Fibroblast of skin of left quadriceps (primary cell): ENCODE measurements at places on chromosomes 6 and 20.

GRCh38 chr6:165231581-165232561 is 77.5 kb downstream of the C6orf118 start:
- no peak for DNase-seq

GRCh38 chr20:58867211-58867610 is 14.7 kb downstream of the GNAS start:
- DNase-seq = no peak

DNA sequence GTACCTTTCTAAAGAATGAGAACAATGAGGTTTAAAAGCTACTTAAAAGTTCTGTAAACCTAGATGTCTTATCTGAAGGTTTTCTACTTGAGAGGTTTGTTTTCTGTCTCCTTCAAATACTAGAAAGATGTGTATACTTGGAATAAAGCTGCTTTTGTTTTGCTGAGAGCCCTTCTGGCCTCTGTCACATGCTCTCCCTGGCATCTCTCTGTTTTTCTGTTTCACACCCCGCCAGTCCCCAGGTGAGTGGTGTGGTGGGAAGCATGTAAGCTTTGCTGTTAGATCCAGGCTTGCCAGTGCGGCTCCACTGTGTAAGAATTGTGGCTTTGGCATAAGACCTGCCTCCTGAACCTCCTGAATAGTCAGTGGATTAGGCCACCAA is 56.8 kb downstream of the SNX9 start:
- no peak for DNase-seq

GRCh38 chr6:88547768-88548167 is 381.6 kb upstream of the CNR1 start:
- no peak for DNase-seq

DNA sequence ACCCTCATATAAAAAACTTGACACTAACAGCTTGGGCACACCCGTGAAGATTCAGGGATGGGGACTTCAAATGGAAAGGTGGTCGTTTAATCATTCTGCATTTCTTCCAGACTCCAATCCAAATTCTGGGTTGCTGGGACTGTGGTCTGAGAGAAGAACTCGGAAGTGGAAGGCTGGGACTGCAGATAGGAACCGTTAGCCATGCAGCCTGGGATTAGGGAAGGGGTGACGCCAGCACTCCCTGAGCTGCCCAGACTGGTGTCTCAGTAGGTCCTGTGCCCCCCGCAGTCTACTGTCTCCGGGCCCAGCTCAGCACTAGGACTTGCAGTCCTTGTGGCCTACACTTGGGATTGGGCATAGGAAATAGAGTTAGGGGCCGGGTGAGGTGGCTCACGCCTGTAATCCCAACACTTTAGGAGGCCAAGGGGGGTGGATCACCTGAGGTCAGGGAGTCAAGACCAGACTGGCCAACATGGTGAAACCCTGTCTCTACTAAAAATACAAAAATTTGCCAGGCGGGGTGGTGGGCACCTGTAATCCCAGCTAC is 511 bp upstream of the CLIC1 start:
- no peak for DNase-seq

- no peak for DNase-seq
These were observed 25.4 kb upstream of the EPB41L1 start for GRCh38 chr20:36129160-36129543.

DNA sequence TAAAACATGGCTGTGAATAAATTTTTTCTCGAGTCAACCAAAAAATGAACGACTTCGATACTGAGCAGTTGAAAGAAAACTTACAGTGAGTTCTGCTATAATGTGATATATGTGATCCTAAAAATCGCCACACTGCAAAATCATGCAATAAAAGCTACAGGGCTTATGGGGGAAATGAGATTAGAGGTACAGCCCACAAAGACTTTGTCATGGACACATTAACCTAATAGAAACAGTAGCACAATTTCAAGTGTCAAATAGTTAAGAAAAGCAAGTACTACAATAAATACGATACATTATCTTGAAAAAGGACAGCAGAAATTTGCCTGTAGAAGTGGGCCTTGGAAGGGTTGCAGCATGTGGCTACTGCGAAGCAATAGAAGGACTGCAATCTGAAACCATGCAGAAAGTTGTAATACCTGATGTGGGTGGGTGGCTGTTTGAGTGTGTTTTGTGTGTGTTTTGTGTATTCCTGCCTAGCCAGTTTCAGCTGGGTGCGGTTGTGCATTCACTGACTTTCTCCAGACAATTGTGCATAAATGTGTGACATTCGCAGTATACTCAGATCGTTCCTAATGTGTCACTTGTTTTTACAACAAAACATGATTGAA is 79.1 kb downstream of the RPP40 start:
- no peak for DNase-seq

GRCh38 chr20:1267161-1267560 is 1.1 kb downstream of the SNPH start:
- DNase-seq = no peak

- DNase-seq = no peak
These were observed 36.2 kb downstream of the RSPO4 start for GRCh38 chr20:965956-966355.

DNA sequence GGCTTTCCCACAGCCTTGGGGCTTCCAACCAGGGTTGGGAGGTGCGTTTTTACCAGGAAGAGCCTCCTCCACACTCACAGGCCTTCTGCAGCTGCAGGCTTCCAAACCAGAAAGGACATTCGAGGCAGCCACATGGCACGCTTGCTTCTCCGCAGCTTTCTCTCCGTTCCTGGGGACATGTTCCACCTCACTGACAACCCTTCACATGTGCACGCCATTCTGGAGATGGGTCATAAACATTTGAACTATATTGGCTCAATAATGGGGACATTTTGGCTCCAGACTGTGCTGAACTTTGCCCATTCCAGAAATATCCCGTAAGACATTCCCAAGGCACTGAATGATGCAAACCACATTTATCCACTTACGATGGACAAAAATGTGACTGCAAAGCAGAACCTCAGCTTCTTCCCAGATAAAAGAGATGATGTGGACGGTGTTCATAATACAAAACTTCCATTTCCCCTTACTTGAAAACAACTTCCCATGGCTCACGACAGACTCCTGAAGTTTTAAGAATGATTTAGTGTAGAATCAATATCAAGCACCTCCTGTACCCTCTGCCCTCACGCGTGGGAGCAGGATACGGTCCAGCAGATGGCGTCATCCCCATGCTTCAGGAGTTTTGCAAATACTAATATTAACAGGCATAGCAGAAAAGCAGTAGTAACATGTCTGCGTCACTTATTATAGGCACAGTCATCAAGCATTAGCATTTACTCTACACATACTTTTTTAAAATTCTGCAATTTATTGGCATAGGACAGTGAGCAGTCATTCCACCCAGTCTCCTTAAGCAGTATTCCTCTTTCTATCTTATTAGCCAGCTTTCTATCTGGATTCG is 25.4 kb upstream of the FOXF2 start:
- DNase-seq = peak; percentile 15

DNA sequence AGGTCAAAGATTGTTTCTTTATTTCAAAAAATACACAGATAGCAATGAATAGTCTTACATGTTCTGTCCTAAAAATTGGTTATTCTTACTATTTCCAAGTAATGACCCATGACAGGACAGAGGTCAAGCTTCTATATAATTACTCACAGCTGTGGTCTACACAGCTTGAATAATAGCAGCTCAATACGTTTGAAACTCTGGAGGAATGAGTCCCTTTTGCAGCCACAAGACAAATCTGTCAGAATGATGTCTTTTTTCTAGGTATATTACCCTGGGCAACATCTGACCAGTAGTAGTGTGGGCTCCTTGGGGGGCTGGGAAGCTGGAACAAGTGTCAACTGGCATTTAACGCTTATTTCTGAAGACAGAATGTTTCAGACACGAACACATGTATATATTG is 84.9 kb upstream of the HTR1B start:
- no peak for DNase-seq

- DNase-seq = no peak
These were observed 27.6 kb upstream of the RBL1 start for GRCh38 chr20:37123441-37123840.

GRCh38 chr20:24469894-24470745 is 691 bp downstream of the SYNDIG1 start:
- DNase-seq = no peak

GRCh38 chr20:44288252-44288651 is 22.8 kb downstream of the FITM2 start:
- no peak for DNase-seq

GRCh38 chr6:133689863-133690262 is 199.1 kb upstream of the TCF21 start:
- DNase-seq = no peak

- DNase-seq = peak; percentile 42
These were observed 30.2 kb upstream of the SGK1 start for GRCh38 chr6:134347885-134348805.

GRCh38 chr6:13712599-13712898 is 914 bp upstream of the RANBP9 start:
- DNase-seq = no peak

DNA sequence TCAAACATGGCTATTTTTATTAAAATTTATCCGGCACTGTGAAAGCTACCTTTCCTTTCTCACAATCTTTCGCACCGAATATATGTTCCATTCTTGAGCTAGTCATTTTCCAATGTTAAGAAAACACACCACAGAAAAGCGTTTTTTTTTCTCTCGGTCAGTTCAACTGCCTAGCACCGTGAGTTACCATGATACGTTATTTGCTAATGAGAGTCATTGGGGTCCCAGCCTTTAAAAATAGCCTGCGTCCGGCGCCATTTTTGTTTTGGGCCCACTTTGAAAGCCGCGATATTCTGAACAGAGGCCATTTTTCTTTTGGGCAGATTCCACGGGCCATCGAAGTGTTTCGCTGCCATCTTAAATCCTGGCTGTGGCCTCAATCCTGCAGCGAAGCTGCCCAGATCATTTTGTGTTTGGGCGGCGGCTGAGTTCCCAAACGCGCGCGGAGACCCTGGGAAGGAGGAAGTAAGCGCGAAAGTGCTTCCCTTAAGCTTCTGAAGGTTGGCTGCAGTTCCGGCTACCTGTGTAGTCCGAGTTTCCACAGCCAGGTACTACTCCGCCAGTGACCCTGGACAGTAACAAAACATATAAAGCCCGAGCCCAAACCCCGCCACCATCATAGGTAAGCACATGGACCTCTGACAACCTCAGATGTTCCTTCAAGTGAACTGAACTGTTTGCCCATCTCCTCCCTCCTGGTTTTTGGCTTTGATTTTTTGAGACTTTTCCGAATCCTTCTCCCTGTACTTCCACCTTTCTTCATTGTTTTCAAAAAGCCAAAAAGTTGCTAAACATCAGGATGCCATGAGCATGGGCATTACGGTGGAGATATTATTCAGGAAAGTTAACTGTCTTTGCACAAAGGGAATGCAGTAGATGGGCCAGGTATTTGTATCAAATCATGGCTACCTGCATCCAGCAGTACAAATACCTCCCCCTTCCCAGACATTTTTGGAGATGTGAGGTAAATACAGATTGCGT is at the start of gene SLX4IP:
TSS of gene SLX4IP (plus strand) at position 474 of the 981 bp plus-strand sequence. CDS start 22,900 bp downstream, outside the sequence.
- peak; percentile 95 for DNase-seq

- no peak for DNase-seq
These were observed 74.7 kb downstream of the STXBP5 start for GRCh38 chr6:147278891-147279290.

- DNase-seq = no peak
These were observed 106.5 kb downstream of the ARID1B start for GRCh38 chr6:156883497-156884252.

- DNase-seq = no peak
These were observed 77.9 kb upstream of the TULP1 start for GRCh38 chr6:35590622-35591066.

GRCh38 chr6:154617175-154617574 is 106.7 kb upstream of the CNKSR3 start:
- DNase-seq = peak; percentile 5

- DNase-seq = no peak
These were observed 36.3 kb downstream of the COX4I2 start for GRCh38 chr20:31673943-31674463.

DNA sequence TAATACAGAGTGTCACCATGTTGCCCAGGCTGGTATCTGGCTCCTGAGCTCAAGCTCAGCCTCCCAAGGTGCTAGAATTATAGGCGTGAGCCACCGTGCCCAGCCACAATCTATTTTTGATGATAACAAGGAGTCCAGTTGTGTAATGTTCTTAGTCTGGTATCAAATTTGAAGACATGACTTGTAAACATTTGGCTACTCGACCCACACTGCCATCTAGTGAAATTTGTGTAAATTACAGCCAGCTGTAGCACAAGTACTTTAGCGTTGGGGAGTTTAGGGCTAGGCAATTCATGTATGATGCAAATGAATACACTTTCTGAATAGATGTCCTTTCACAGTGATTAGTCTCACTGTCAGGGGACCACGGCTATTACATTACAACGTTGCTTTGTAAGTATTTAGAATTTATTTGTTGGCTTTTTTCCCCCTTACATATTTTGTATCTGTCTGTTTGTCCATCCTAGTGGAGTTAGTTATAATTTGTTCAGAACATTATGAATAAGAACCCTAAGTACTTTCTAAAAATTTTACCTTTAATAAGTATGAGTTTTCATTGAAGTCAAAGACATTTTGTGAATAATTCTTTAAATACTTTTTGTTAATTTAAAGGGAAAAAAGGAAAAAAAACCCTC is 139.7 kb downstream of the PRDM13 start:
- DNase-seq = peak; percentile 46

- no peak for DNase-seq
These were observed 235.8 kb downstream of the PHACTR1 start for GRCh38 chr6:12952318-12952717.

DNA sequence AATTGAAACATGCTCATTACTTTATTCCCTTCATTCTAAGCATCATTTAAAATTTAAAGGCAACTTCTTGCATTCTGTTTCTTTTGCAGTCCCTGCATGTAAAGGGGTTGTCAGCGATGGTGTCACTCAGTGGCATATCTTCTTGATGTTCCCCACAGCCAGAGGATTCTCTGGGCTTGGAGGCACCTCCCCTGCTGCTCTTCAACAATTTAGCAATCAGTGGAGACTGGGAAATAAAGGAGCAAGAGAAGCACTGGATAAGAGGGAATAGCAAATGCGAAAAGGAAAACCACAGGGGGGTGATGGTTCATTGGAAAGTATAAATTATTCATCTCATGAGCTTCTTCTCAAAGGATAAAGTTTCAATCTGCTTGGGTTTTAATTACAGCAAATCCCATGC is 30.7 kb upstream of the MC3R start:
- no peak for DNase-seq

GRCh38 chr6:7668936-7669335 is 57.0 kb upstream of the BMP6 start:
- DNase-seq = no peak

GRCh38 chr6:90361174-90361573 is 64.5 kb upstream of the BACH2 start:
- no peak for DNase-seq

GRCh38 chr20:49889001-49889934 is 26.1 kb downstream of the SPATA2 start:
- no peak for DNase-seq
